ENCODE measurements at places on chromosomes 11 and 22. TPM values are rescaled to one million over a fixed set of nuclear protein-coding genes. Genes with fewer than 3 reads are reported as not detected.

- DNase-seq = no peak
Measured at GRCh38 chr22:38431266-38432010, 23.6 kb downstream of the KCNJ4 start.

GRCh38 chr11:66189031-66189745, 79.3 kb upstream of the RAB1B start:
- no peak for DNase-seq

Gene B3GAT1
- polyA plus RNA-seq = not detected

Gene TLCD5
- polyA plus RNA-seq = 12.1 TPM

Gene MYO7A
- 0.05 TPM for polyA plus RNA-seq
